Vagina (tissue), 2 donors: ENCODE measurements at places on chromosomes 11 and 22. TPM values are rescaled to one million over a fixed set of nuclear protein-coding genes. Genes with fewer than 3 reads are reported as not detected.

DNA sequence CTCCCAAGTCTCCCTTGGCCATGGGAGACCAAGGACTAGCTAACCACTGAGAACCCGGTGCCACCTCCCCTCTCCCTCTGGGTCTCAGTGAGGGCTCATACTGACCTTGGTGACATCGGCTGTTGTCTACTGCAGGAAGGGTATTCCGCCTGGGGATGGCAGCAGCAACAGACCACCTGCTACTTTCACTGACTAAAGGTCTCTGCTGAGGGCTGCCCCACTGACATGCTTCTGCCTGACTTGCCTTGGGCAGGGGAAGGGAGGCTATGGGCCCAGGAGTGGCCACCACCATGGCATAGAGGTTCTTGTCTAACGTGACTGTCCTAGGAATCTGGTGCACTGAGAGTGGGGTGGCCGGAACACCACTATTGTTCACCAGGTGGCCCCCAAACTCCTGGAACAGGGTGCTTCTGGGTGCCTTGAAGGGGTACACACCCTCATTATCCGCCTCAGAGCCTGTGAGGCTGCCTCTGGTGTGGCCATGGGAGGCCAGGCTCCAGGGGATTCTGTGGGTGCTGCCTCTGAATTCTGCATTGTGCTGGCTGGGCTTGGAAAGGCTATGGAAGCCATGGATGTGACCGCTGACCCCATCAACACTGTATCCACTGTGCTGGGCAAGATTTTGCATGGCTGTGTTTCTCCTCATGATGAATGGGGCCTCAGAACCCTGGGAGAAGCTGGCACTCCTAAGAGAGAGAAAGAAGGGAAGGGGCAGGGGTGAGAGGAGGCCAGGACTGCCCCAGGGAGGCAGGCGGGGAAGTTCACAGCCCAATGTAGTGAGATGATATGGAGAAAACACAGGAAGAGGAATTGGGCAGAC, 38.3 kb downstream of the GAB4 start:
- H3K4me1 ChIP-seq, result no peaks in the 10 kb centered on the region
- H3K27ac ChIP-seq, result no peak overlapping the region
- no peaks in the 10 kb centered on the region for H3K27me3 ChIP-seq
- no peaks in the 10 kb centered on the region for H3K36me3 ChIP-seq
- DNase-seq, result no peak
- H3K4me3 ChIP-seq, result no peak overlapping the region

DNA sequence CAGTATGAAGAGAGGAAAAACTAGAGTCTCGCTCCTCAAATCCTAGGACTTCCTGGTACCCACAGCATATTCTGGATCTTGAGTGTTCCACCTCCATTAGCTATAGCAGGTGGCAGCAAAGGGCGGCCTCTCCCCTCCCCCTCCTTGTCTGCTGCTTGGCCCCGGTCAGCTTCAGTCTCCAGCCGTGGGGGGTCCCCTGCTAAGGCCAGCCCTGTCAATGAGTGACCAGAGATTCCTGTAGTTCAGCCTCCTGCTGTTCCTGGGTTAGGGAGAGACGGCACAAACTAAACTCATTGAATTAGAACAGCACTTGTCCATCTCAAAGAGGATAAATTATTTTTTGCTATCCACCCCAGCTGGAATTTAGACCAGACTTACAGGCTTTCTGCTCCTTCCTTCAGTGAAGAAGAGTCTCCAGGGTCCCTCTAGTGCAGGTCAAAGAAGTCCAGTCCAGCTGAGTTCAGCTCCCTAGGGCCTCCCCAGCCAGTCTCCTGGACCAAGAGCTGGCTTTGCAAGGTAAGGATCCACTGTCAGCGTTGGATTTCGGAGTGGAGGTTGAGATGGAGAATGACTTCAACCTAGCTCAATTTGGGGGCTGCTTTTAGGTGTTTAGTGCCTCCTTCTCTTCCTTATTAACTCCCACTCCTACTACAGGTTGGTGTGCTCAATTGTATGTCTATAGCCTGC, 1.1 kb upstream of the PHLDB1 start:
- no peak overlapping the region for H3K4me3 ChIP-seq
- peaks cover 82% of the 10 kb centered on the region for H3K4me1 ChIP-seq
- H3K27ac ChIP-seq, result peak overlapping the region; percentile 98
- no peaks in the 10 kb centered on the region for H3K27me3 ChIP-seq

DNA sequence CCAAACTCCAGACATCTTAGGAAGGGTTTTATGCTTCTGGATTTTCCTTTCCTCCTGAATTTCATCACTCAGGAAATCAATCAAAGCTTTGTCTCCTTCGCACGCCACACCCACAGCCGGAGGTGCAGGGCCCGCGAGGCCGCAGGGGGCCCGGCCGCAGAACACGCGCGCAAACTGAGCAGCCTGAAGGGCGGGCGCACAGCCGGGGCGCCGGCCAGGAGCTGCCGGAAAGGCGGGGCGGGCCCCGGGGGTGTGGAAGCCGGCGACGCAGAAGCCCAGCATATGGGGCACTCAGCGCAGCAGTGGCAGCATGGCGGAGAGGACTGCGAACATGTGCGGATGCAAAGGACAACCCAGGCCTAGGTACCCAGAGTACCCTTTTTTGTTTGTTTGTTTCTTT, 33.1 kb upstream of the SPTBN2 start:
- no peak overlapping the region for H3K4me3 ChIP-seq
- H3K36me3 ChIP-seq, result no peaks in the 10 kb centered on the region
- H3K27ac ChIP-seq, result no peak overlapping the region

DNA sequence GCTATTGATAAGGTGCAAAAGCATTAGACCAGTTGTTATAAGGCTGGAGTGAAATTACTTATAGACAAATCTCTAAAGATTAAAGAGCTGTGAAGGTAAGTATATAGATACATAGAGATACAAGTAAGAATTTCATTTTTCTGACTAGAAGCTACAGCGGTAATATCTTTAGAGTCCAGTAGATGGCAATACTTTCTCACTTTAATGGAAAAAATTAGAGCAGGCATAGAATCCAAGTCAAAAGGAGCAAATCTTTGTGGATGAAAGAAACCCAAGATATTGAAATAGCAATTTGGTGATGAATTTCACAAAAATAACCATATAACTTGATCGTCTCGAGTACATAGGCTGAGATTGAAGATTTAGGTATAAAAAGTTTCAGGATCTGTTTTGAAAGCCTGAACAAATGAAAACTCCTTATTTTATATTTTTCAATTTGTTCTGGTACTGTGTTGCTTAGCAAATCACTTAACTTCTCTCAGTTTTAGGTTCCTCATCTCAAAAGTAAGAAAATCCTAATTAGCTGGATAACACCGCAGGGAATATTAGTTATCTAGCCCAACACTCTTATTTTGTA, 81.9 kb downstream of the UVRAG start:
- H3K36me3 ChIP-seq, result no peaks in the 10 kb centered on the region
- H3K27me3 ChIP-seq, result no peaks in the 10 kb centered on the region
- H3K4me3 ChIP-seq, result no peak overlapping the region
- no peak overlapping the region for H3K27ac ChIP-seq

DNA sequence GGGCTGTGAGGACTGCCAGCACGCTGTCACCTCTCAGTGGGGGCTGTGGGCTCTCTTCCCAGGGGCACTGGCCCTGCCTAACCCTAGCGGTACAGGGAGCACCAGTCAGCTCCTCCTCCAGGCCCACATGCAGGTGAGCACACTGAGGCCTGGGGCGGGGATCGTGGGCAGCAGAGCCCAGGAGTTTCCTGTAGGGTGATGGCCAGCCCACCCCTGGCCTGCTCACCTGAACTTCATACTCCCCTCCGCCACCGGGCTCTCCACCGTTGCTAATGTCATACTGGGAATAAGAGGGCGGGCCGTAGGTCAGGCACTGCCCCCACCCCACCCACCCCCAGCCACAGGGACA, 10.0 kb upstream of the TREH start:
- H3K36me3 ChIP-seq, result no peaks in the 10 kb centered on the region
- H3K27ac ChIP-seq, result peak overlapping the region; percentile 88
- H3K4me3 ChIP-seq, result peak overlapping the region; percentile 32
- H3K27me3 ChIP-seq, result no peaks in the 10 kb centered on the region

GRCh38 chr11:8759634-8760033, 77.0 kb downstream of the RPL27A start:
- peak overlapping the region; percentile 42 for H3K27ac ChIP-seq
- peaks cover 57% of the 10 kb centered on the region for H3K4me1 ChIP-seq
- no peaks in the 10 kb centered on the region for H3K36me3 ChIP-seq
- DNase-seq, result no peak

- H3K4me1 ChIP-seq, result no peaks in the 10 kb centered on the region
- no peak overlapping the region for H3K27ac ChIP-seq
- no peak overlapping the region for H3K4me3 ChIP-seq
- no peaks in the 10 kb centered on the region for H3K27me3 ChIP-seq
These were observed 787.1 kb upstream of the API5 start for GRCh38 chr11:42524534-42525227.

GRCh38 chr11:12944889-12945288, 64.2 kb upstream of the RASSF10 start:
- no peak overlapping the region for H3K27ac ChIP-seq
- no peaks in the 10 kb centered on the region for H3K36me3 ChIP-seq
- H3K4me3 ChIP-seq, result no peak overlapping the region
- no peaks in the 10 kb centered on the region for H3K27me3 ChIP-seq
- H3K4me1 ChIP-seq, result no peaks in the 10 kb centered on the region

DNA sequence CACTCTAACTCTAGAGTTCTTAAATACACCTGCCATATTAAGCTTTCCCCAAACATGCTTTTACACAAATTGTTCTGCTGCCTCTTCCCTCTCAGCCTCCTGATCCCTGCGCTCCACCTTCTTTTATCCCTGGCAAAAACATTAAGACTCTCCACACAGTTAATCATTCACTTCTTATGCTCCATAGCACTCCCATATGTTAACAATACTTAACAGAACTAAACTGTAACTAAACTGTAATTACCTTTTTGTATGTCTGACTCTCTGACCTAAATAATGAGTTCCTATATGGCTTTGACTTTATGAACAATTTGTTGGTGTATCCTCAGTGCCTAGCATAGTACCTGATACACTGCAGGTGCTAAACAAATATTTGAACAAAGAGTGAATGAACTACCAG, 71.8 kb downstream of the BTBD10 start:
- no peak for DNase-seq
- no peaks in the 10 kb centered on the region for H3K27me3 ChIP-seq
- H3K4me3 ChIP-seq, result no peak overlapping the region
- peaks cover 26% of the 10 kb centered on the region for H3K36me3 ChIP-seq

DNA sequence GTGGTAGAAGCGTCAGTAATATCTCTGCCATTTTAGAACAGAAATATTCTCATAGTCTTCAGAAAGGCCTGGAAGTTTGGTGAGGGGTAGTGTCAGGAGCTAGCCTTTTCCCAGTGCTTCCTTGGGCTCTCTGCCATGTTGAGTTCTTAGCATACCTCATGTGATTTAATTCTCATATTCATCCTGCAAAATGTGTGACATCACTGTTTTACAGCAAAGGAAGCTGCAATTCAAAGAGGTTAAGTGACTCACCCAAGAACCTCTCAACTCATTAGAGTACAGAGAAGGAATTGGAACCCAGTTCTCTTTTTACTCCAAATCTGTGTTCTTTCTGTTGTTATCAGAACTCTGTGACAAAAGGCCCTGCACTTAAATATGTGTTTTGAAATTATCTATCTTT, 72.1 kb downstream of the RNF169 start:
- DNase-seq, result no peak
- H3K27ac ChIP-seq, result peak overlapping the region; percentile 5
- H3K4me1 ChIP-seq, result peaks cover 19% of the 10 kb centered on the region
- H3K27me3 ChIP-seq, result no peaks in the 10 kb centered on the region
- no peaks in the 10 kb centered on the region for H3K36me3 ChIP-seq
- H3K4me3 ChIP-seq, result no peak overlapping the region

GRCh38 chr22:40718250-40719204, 39.2 kb downstream of the MCHR1 start:
- no peak for DNase-seq
- H3K4me1 ChIP-seq, result peaks cover 18% of the 10 kb centered on the region
- no peaks in the 10 kb centered on the region for H3K36me3 ChIP-seq
- no peaks in the 10 kb centered on the region for H3K27me3 ChIP-seq
- no peak overlapping the region for H3K27ac ChIP-seq
- H3K4me3 ChIP-seq, result no peak overlapping the region

DNA sequence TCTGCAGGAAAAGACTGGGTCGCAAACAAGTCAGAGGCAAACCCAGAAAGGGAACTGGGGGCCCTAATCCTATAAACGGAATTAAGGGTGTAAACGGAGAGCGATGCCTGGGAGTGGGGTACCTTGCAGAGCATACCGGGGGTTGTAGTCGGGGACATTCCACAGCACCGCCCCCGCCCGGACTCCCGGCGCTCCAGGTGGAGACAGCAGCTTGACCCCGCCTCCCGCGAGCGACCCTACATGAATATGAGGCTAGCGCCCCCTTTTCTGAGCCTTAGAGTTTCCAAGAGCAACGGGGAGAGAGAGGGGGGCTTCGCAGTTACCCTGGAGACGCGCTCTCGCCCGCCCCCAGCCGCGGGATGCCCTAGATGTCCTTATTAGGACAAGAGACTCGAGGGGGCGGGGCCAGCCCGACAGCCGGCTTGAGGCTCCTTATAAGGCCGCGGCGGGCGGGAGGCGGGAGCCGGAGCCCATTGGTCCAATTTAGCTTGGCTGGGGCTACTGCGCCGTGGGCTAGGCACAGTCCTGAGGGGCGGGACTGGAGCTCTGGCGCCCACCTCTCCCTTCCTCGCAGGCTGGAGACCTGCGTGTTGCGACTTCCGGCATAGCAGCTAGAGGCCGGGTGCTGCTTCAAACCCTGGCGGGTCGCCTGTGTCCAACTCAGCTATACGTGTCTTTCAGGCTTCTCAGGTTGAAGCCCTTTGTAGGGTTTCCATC, 980 bp upstream of the MUS81 start:
- H3K4me1 ChIP-seq, result peaks cover 52% of the 10 kb centered on the region
- H3K27me3 ChIP-seq, result no peaks in the 10 kb centered on the region
- no peak for DNase-seq
- peaks cover 43% of the 10 kb centered on the region for H3K36me3 ChIP-seq

GRCh38 chr11:10728789-10729472, 22.1 kb upstream of the CTR9 start:
- peak overlapping the region; percentile 23 for H3K4me3 ChIP-seq
- no peaks in the 10 kb centered on the region for H3K27me3 ChIP-seq
- no peak for DNase-seq
- H3K4me1 ChIP-seq, result peaks cover 31% of the 10 kb centered on the region
- no peaks in the 10 kb centered on the region for H3K36me3 ChIP-seq

- H3K4me3 ChIP-seq, result no peak overlapping the region
- H3K27ac ChIP-seq, result no peak overlapping the region
- no peak for DNase-seq
- peaks cover 28% of the 10 kb centered on the region for H3K36me3 ChIP-seq
- H3K4me1 ChIP-seq, result no peaks in the 10 kb centered on the region
- no peaks in the 10 kb centered on the region for H3K27me3 ChIP-seq
These were observed 40.4 kb upstream of the PPP6R3 start for GRCh38 chr11:68420171-68420570.

- no peak for DNase-seq
- no peak overlapping the region for H3K4me3 ChIP-seq
- H3K36me3 ChIP-seq, result no peaks in the 10 kb centered on the region
- no peak overlapping the region for H3K27ac ChIP-seq
- H3K27me3 ChIP-seq, result no peaks in the 10 kb centered on the region
These were observed 215.1 kb upstream of the BLID start for GRCh38 chr11:122331079-122331478.

The E2F8 gene
- 4.2 TPM for total RNA-seq

The FGF3 gene
- total RNA-seq, result not detected

The CCDC116 gene
- total RNA-seq, result not detected

The SOX10 gene
- 3.2 TPM for total RNA-seq

The SYT12 gene
- total RNA-seq, result 0.49 TPM

The OPCML gene
- not detected for total RNA-seq

The CRYAB gene
- total RNA-seq, result 161 TPM

The OR10A2 gene
- not detected for total RNA-seq

The KDELR3 gene
- 3.9 TPM for total RNA-seq

The ENDOD1 gene
- total RNA-seq, result 47.9 TPM

The SCO2 gene
- total RNA-seq, result 25.0 TPM

The NLRP6 gene
- total RNA-seq, result 0.49 TPM

The SLC5A4 gene
- total RNA-seq, result 2.2 TPM

The MUC5B gene
- total RNA-seq, result 0.25 TPM

The USH1C gene
- not detected for total RNA-seq
